CD4-positive, alpha-beta T cell treated with Interleukin-15 for 1 hour (primary cell): ENCODE measurements at places on chromosomes 2 and 18.

GRCh38 chr18:22641958-22642357, 224.2 kb upstream of the CTAGE1 start:
- DNase-seq, result no peak

DNA sequence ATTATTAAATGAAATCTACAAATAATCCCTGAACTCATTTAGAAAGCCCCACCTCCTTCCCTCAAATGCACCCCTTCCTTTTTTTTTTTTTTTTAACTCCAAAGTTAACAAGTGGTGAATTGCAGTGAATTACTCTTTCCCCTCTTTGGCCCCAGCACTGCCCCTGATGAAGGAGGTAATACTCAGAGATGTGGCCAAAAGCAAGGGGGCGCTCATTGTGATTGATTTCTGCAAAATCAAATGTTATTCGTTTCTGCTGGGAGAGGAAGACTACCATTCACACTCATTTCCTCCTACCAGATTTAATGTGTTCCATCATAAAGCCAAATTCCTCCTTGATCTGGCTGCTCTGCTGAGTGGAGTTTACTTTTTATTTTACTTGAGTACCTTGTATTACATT, 259.4 kb downstream of the GPD2 start:
- no peak for DNase-seq

DNA sequence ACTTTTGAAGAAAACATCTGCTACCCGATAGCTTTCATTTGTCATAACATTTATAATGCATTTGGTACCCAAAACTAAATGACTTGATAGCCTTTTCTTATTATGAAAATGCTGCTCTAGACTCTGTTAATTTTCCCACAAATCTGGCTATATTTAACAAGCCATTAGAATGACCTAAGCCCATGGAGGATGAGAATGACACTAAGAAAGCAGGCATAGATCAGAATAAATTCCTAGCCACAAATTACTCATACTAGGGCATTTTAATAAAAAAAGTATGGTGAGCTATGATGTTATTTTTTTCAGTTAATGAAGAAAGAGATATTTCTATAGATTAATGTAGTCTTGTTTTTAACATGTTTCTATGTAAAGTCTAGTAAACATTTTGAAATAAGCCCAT, 1728.3 kb downstream of the SUCLG1 start:
- no peak for DNase-seq

DNA sequence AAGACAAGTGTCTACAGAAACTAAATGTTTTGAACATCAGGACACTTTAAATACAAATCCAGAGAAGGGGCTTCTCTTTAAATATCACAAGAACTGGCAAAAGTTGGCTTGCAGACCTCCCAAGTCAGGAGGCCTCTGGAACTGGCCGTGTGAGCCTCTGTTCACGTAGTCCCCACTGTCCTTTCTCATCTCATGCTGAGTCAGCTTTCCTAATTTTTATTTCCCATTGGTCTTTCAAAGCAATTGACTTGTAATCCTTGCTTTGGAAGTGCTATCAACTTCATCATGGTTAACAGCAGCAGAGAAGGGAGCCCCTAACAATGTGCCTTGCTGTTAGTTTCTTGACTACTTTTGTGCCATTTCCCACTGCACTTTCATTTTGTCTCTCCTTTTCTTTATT, 303.3 kb downstream of the DPP10 start:
- DNase-seq, result no peak

DNA sequence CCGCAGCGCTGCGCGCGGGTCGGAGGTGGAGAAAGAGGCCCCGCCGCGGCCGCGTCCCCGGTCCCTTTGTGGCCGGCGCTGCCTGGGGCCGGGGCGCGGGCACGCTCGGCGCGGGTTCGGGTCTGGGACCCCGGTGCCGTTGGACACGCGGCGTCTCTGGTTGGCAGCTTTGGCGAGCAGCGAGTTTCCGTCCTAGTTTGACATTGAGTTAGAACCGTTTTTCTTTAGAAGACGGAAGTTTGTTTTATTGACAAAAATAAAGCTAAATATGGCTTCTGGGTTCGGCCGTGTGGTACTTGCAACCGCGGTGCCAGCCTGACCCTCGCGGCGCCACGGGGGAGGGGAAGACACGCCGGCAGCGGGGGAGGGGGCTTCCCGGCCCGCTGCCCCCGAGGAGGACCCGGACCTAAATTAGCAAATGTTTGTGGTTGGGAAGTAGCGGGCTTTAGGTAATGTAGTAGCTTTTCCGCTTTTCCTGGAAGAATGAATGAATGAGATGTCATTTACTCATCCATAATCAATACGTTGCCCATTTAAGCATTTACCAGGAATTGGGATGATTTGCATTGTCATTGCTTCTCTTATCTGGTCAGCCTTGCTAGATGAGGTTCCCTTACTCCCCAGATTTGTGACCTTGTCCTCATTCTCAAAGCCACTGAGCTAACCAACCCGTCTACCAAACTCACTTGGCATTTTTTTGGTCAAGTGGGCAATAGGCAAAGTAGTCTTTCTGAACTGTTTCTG, 530 bp downstream of the GALNT1 start:
- no peak for DNase-seq

- DNase-seq, result no peak
Measured at GRCh38 chr2:191959209-191959608, 112.3 kb upstream of the CAVIN2 start.
